ENCODE measurements at places on chromosomes 12 and 14. TPM values are rescaled to one million over a fixed set of nuclear protein-coding genes. Genes with fewer than 3 reads are reported as not detected.

- DNase-seq: no peak
Observed at GRCh38 chr12:80316222-80316621, 127.8 kb upstream of the PTPRQ start.

DNA sequence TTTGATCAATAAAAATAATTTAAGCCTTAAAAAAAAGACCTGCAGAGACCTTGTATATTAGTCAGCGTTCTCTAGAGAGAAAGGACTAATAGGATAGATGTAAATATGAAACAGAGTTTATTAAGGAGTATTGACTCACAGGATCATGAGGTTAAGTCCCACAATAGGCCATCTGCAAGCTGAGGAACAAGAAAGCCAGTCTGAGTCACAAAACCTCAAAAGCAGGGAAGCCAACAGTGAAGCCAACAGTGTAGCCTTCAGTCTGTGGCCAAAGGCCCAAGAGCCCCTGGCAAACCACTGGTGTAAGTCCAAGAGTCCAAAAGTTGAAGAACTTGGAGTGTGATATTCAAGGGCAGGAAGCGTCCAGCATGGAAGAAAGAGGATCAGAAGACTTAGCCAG is 66.3 kb downstream of the TBX5 start:
- DNase-seq: no peak

DNA sequence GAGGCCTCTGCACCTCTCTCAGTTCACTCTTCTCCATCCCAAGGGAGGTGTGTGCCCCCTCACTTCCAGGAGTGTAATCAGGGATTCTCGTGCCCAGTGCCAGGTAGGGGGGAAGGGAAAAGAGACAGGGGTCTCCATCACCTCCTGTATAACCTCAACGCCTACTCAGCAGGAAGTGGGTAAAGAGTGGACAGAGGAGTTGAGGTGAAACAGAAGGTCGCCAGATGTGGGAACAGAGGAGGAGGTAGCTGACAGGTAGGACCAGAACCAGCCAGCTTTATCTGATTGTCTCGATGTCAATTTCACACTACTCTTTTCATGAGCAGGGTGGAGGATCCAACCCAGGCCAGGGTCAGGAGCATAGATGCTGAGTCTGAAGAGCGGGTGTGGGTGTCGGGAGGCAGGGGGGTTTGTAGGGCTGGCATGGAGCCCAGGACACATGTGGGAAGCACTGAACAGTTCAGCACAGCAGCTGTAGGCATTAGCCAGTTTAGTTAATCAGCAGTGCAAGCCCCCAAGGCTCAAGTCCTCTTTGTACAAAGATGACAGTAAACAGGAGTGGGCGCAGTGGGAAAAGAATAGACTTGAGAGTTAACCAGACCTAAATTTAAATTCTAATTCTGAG is 213.5 kb downstream of the PELI2 start:
- no peak for DNase-seq

DNA sequence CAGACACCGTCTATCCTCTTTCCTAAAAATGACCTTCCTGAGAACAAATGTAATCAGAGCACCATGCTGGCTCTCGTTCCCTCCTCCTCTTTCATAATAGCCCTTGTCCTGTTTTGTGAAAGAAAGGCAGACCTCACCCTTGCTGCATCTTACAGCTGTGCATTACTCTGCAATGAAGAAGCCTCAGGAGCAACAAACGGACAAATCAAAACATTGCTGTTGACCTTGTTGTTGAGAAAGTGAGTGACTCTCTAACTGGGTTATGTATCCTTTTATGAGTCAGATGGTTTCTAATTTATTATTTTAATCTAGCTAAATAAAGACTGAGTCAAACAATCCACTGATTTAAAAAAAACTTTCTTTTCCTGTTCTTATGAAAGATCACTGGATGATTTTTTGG is 180.9 kb downstream of the RPS29 start:
- no peak for DNase-seq

GRCh38 chr14:54975856-54976255 is 51.0 kb downstream of the WDHD1 start:
- DNase-seq: no peak

DNA sequence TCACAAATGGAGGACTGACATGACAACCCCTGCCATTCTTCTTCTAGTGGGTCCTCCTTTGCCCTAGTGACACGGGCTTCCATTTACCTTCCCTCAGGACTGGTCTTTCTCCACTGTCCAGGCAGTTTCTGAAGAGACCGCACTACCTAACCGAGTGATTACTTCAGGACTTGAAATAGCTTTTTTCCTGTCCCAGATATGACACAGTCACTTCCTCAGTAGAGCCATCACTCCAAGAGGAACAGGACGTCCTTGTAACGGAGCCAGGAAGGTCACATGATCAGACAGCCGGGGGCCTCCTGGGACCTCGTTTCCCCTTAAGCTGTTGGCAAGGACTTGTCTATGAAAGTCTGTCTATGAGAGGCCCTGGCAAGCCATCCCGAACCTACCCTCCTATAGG is 62.3 kb downstream of the FOS start:
- DNase-seq: peak; percentile 38

- DNase-seq: no peak
Observed at GRCh38 chr12:67504026-67504425, 144.5 kb upstream of the DYRK2 start.

GRCh38 chr14:56796259-56796658 is 14.0 kb downstream of the OTX2 start:
- DNase-seq: no peak

GRCh38 chr12:55845361-55845760 is 2.6 kb upstream of the MMP19 start:
- DNase-seq: no peak

- DNase-seq: no peak
Observed at GRCh38 chr12:70695361-70696023, 58.3 kb upstream of the PTPRB start.

Gene RDH12
- total RNA-seq: 0.31 TPM

- DNase-seq: no peak
Observed at GRCh38 chr12:102197789-102198188, at the start of gene PMCH. Gene PMCH (minus strand): TSS chr12:102197833. CDS start chr12:102197770, 63 bp downstream.

Gene PLXNC1
- total RNA-seq: 39.5 TPM

GRCh38 chr14:26841920-26842741 is 244.3 kb upstream of the NOVA1 start:
- no peak for DNase-seq

Gene SLC39A5
- total RNA-seq: not detected

DNA sequence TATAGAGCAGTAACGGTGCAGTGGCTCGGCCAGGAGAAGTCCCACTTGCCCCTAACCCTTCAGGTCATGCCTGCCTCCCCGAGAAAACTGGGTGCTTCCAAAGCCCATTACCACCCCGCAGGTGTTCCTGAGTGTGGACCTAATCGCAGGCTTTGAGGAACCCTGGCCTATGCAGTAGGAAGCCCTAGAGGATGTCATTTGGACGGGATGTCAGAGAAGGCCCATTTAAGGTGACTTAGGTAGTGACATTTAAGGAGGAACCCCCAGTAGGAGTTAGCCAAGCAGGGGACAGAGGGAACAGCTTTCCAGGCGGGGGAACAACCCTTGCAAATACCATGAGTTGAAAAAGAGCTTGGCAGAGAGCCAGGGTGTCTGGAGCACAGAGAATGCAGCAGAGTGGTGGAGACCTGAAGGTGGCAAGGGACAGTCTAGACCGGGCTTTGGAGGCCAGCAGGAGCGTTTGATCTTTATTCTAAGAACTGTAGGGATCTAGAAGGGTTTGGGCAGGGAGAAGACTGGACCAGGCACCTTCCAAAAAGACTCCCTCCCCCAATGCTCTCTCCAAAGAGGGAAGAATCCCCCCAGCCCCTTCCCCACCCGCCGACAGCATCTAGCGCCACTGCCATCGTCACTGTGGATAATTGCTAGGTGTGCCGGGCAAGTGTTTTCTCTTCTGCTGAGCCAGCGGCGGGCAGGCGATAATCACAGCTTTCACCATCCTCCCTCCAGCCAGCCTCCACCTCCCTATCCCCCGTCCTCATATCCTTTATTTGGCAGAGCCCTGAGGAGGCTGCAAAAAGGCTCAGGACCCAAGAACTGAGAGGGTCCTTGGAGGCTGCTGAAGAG is 33.3 kb upstream of the BEGAIN start:
- DNase-seq: no peak

Gene PPFIA2
- 237 TPM for total RNA-seq

DNA sequence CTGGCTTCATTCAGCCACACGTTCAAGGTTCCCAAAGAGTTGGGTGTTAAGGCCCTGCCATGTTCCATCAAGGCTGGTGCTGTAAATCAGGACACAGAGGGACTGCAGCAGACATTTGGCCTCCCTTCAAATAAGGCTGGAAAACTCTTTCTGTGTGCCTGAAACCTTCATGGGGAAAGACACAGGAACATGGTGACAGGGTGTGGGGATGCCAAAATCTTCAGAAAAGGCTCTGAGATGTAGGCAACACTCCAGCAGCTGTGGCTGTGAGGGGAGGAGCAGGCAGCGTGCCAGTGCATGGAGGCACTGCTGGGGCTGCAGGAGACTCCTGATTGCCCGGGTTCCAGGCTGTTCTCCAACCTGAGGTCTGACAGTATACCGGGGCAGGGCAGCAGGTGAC is 15.0 kb downstream of the POMT2 start:
- peak; percentile 20 for DNase-seq

Data from occipital lobe (tissue), 3 donors.